Fibroblast of villous mesenchyme (primary cell): ENCODE measurements at places on chromosomes 2 and 18. TPM values are rescaled to one million over a fixed set of nuclear protein-coding genes. Genes with fewer than 3 reads are reported as not detected.

DNA sequence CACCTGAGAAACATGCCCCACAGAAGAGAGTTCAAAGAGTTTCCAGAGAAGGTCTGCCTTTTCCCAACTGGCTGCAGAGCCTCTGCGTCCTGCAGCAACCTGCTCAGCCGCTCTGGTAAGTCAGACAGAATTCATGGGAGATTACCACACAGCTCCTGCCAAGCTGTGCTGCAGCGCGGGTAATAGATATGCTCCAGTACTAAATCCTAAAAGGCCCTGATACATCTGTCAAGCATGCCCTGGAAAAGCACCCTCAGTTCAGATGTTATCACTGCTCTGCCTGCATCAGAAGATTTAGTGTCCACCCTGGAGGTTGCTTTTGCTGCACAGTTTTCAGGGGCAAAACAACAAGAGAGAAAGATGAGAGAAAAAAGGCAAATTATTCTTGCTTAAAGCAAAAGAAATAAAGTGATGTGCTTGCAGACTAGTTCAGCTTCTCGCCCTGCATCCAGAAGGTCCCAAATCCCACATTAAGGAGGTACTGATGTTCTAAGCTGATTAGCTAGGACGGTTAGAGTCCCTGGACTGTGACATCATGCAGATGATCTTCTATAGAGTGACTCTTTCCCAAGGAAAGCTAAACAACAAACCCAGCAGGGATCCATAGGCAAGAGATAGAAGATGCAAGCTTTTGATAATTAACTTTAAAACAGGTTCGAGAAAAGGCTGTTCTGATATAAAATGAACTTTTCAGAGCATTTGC lies 488.6 kb downstream of the BCL11A start:
- no peak for DNase-seq

The XIRP2 gene
- total RNA-seq = under 0.01 TPM in 2 replicates

- DNase-seq = no peak
Measured at GRCh38 chr2:76298041-76298440, 587.3 kb upstream of the GCFC2 start.

DNA sequence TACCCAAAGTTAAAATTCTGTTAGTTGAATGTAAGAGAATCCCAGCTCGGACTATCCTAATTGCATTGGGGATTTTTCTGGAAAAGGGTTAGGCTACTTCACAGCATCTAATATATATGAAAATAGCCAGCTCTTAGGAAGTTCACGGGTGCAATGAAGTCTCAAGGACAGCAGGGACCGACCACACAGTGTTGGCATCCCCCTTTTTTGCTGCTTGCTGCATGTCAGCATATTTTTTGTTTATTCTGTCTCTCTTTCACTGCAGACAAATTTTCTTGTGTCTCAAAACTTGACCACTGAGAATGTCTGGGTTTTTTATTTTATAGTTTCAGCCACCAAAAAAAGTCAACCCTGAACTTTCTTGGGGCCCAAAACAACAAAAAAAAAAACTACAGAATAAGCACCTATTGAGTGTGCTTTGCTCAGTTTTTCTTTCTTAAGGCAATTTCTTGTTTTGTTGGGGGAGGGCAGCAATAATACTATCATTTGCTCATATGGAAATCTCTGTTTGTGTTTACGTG lies 535.6 kb downstream of the CNTNAP5 start:
- no peak for DNase-seq
